ENCODE measurements at places on chromosomes 1 and 21.
A peak's percentile ranks its signal among the peaks of the same experiment; 100 is the strongest.

GRCh38 chr21:26238646-26239045, 68.1 kb upstream of the APP start:
- DNase-seq = no peak

DNA sequence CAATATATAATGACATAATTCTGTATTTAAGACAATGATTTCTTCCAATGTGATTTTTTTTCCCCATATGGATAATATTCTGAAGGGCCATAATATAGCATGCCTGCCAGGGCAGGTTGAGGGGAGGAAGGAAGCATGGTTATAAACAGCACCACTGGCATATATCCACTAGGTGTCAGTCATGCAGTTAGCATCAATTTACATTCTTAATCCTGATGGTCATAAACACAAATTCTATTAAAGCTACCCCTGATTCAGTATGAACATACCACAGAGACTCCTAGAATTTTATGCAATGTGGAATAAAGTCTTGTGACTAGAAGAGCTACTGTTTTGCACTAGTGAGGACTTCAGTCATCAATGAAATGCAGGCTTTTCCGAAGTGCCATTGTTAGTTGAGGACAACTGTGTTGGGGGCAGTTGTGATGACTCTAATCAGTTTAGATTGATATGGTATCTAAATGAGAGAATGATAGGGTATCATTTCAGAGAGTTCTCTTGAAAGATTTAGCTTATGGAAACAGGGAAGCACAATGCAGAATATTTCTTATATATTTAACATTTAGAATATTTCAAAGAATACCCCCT, 342.7 kb upstream of the NR5A2 start:
- DNase-seq = peak; percentile 24

DNA sequence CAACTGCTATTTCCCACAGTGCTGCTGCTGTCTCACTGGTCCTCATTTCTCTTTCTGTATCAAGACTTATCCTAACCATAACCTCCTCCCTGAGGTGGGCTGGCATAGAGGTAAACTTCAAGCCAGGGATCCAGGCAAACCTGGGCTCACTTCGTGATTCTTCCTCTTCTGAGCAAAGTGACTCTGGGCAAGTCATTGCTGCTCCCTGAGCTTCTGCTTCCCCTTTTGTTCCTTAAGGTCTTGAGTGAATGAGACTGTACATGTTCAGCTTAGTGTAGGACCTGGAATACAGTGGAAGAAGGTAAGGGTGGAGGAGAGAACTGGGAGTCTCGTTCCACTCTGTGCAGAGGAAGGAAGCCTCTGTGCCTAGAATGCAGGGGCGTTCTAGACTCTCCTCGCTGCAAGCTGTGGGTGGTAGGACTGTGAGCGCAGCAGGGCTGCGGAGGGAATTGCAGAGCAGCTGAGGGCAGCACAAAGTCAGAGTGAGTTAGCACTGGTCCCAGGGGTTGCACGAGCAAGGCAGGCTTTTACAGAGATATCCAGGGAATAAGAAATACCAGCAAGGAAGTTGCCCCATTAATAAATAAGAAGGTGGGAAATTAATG, 11.4 kb upstream of the ERI3 start:
- no peak for DNase-seq

GRCh38 chr1:165073185-165074007, 283.1 kb downstream of the LMX1A start:
- DNase-seq = no peak

DNA sequence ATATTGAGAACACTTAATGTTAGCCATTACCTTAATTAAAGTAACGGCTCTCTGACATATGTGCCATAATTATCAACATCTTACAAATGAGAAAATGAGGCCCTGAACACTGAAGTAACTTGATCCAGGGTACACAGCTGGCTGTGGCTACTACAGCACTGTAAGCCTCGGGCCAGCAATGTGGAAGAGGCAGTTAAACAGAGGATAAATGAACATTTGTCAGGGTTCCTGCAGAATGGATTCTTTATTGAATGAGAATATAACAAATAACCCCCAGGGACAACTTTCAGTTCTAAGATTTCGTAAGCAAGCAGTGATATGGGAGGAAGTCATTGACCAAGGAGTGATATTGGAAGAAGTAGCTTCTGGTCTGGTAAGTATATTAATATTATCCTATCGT, 70.5 kb upstream of the SCYL3 start:
- DNase-seq = no peak

GRCh38 chr1:29397981-29398380, 161.7 kb downstream of the PTPRU start:
- no peak for DNase-seq
